ENCODE measurements at places on chromosomes 5 and 9.

- no peak for DNase-seq
These were observed 179.0 kb upstream of the CD180 start for GRCh38 chr5:67375606-67376005.

DNA sequence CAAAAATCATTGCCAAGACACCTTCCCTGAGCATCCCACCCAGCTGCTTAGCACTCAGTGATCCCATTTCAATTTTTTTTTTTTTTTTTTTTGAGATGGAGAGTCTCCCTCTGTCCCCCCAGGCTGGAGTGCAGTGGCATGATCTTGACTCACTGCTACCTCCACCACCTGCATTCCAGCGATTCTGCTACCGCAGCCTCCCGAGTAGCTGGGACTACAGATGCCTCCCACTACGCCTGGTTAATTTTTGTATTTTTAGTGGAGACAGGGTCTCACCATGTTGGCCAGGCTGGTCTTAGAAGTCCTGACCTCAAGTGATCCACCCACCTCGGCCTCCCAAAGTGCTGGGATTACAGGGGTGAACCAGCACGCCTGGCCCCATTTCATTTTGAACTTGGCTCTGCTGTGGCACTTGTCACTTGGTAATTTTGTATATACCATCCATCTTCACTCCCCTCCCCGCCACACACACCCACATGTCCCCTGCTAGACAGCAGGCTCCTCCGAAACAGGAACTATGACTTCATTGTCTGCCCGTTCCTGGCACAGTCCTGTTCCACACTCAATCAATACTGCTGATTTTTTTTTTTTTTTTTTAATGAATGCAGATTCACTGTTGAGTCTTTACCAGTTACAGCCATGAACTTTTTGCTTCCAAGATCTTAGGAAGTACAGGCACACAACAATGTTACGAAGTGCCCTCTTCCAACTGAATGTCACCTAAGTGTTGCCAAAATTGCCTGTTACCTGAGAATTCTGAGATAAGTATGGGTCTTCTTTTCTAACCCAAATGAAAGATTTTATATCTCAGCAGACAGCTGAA, 17.3 kb upstream of the ZBTB34 start:
- no peak for DNase-seq

GRCh38 chr9:13974891-13975290, 339.1 kb downstream of the NFIB start:
- no peak for DNase-seq

DNA sequence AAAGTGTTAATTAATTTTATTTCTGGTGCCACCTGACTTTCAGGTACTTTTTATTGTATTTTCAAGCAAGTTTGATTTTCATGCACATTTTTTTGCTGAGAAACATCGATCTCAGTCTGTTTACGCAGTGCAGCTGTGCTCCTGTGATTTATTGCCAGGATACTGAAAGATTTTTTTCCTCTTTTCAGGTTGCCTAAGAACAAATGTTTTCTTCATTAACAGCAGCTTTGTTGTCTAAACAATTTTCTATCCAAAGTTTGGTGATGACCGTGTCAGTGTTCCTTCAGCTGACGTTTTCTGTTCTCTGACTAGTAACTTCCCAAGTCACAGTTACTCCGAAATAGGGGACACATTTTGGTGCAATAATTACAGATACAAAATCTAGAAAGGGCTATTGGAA, 78.1 kb downstream of the VCAN start:
- DNase-seq = no peak

DNA sequence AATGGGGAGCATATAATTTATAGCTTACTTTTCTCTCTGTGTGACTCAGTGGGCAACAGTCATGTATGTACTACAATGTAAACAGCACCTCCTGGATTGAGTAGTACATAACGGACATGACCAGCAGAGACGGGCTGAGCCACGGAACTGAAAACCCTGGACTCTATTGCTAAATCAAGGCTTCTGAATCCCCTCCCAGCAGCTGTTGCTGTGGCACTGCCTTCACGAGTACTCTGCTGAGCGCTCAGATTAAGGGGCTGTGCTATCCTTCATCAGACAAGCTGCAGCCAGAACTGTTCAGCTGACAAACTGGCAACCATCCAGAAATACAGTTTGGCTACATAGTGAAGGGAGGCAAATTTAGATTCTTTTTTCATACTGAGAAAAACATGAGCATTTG, 131.3 kb upstream of the CCDC180 start:
- DNase-seq = no peak

DNA sequence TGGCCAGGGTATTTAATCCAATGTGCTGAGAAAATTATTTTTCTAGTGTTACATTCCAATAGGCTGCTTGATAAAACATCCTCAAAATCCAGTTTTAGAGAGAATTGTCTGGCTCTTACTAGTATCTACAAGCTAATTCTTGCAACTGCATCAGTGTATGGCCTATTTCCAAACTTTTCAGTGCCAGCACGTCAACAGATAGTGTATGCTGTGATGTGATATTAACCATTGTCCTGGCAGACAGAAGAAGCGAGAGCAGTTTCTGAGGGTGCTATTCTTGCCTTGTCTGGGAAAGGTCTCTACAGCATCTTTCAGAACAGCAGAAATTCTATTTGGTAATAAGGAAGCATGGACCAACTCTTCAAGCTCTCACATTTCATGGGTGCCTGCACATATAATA, 174.2 kb upstream of the CDH12 start:
- DNase-seq = no peak

GRCh38 chr9:128341435-128341849, 1.1 kb downstream of the SLC27A4 start:
- peak; percentile 92 for DNase-seq

- DNase-seq = no peak
These were observed 234.2 kb downstream of the ZNF608 start for GRCh38 chr5:124512236-124512635.

- DNase-seq = no peak
These were observed 13.1 kb upstream of the PDCL start for GRCh38 chr9:122841501-122841900.

DNA sequence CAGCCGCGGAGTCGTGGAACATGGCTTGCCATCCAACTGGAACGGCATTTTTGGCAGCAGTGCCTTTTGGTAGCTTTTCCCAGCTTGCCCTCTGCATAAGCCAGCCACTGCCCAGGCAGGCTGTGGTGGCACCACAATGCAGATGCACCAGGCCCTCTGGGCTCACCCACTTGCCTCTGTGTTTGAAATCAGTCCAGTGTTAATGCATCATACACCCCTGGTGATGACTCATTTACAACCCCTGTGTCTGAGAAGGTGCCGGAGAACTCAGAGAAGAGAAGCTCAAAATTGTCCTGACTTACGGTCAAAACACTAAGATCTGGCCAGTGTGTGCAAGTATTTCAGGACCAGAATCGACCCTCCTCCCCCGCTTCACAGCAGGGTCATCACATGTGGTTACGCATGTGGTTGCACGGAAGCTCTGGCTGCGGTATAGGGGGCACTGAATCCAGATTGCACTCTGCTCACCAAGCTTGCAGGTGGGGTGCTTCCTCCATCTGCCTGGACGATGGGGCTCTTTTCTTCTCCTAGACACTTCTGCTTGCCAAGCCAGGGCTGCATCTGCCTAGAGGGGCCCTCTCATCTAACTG, 66.5 kb upstream of the SMIM15 start:
- no peak for DNase-seq

GRCh38 chr9:28439688-28440087, 866.4 kb upstream of the C9orf72 start:
- no peak for DNase-seq

GRCh38 chr5:109931049-109931780, 241.5 kb downstream of the MAN2A1 start:
- no peak for DNase-seq

DNA sequence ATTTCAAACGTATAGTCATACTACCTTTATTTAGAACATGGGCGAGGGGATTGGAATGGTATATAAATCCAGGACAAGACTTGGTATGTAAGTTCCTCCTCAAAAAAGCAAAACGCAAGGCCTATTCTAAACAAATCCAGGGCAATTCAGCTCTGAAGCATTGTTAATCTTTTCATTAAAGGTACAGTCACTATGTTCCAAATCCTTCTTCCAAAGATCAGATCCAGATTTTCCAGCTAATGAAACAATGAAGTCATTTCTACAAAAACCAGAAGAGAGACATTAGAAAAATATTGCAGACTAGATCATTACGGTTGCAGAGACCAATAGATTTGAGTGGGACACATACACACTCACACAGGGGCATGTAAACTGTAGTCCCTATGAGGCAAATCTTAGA, 116.1 kb upstream of the BNC2 start:
- DNase-seq = no peak

GRCh38 chr9:94860678-94861588, 134.4 kb downstream of the AOPEP start:
- DNase-seq = peak; percentile 70

- no peak for DNase-seq
These were observed 6.8 kb upstream of the CCL21 start for GRCh38 chr9:34716711-34717110.

DNA sequence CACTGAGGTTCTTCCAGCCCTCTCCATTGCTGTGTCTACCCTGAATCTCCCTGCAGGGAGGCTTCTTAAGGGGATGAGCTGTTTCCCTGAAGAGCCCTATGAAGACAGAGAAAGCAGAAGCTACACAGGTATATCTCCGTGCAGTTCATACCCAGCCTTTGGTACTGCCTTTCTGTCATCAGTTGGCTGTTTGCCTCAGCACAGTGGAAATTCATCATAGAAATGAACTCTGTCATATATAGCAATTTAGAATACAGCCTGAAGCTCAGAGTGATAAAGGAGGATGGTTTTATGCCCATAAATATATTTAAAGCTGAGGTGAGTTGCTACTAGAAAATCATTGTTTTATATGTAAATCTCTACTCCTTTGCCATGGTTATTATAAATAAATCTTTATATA, 42.6 kb upstream of the KCNN2 start:
- no peak for DNase-seq

- DNase-seq = no peak
These were observed 69.4 kb downstream of the AK8 start for GRCh38 chr9:132808645-132809044.

DNA sequence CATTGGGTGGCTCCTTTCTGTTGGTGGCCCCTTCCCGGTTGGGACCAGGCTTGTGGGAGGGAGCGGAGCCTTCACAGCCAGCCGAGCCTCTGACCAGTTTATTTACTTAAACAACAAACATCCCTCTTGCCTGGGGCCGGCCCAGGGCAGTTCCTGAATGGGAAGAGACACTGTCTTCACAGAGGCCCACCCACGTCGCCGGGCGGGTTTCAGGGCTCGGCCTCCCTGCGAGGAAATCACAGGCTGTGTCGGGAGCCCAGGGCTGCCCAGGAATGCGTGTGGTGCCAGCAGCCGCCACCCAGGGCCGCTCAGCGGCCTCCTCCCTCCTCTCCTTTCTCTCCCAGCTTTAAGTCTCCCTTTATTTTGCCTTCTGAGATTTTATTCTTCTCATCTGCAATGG, 132.5 kb downstream of the HSD17B3 start:
- no peak for DNase-seq

- DNase-seq = no peak
These were observed 297.2 kb downstream of the SPOCK1 start for GRCh38 chr5:137201876-137202275.

DNA sequence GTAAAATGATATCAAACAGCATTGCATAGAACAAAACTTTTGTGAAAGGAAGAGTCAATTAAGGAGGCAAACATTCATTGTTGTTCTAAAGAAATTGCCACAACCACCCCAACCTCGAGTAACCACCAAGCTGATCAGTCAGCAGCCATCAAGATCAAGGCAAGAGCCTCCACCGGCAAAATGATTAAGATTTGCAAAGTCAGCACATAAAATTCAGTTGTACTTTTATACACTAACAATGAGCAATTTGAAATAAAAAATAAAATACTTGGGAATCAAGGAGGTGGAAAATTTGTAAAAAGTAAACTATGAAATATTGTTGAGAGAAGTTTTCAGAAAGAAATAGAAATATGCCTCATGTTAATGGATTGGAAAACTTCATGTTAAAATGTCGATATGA, 1118.5 kb downstream of the PTPRD start:
- DNase-seq = no peak

DNA sequence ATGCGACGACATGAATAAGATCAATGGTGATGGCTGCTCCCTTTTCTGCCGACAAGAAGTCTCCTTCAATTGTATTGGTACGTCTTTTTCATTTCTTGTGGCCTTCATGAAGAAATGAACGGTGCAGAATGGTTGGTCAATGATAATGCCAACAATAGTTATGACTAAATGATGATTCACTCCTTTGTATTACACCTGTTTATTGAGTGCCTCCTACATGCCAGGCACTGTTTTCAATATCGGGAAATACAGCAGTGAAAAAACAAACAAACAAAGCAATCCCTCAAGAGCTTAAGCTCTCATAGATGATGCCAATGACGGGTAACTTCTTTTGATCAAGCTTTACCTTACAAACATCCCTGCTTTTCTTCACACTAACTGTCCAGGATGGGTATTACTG, 117.7 kb downstream of the PAPPA start:
- no peak for DNase-seq

DNA sequence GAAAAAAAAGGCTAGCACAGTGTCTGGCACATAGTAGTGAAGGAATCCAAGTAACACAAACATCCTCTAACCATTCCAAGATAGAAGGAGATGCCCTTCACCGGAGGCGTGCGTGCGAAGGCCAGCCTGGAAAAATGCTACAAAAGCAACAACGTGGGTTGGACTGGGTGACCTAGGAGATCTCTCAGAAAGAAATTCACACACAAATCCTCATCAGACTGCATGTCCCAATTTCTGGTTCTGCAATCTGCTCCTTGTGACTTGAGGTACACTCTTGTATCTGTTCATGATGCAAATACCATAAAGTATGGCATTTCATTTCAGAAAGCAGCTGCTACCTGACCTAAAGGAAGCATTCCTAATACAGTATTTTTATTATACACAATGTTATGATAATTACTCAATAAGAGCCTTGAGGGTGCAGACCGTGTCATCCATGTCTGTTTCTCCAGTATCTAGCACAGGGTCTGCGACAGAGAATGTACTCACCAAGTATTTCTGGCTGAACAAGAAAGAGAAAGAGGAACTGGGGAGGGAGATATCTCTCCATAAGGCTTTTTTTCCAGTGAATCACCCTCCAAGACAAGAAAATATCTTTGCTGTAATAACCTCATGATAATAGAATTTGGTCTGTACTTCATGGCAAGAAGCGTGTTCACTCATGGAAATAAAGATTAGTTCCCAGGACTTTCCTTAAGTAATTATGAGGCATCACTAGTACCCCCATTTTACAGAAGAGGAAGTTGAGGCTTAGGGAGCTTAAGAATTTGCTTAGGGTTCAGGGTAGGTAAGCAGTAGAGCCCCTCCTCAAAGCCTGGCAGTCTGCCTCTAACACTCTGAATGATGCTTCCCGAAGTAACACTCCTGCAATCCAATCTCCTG, 138.3 kb downstream of the CDK5RAP2 start:
- no peak for DNase-seq

DNA sequence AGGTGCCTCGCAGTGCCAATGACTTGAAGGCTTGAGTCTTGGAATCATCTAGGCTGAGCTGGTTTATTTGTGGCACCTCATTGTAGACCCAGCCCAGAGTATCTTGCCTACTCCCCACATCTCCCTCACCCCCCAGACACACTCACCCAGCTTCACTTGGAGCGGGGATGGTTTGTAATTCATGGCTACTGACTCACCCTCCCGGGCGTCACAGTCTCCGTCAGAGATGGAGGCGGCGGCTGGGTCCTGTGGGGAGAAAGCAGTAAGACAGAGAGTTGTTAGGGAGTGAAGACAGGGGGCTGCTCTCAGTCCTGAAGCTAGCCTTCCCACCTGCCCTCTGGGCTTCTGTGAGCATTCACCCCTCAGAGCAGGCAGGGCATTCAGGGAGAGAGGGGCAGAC, 29.0 kb upstream of the MYORG start:
- no peak for DNase-seq

- no peak for DNase-seq
These were observed 31.9 kb upstream of the TBC1D2 start for GRCh38 chr9:98287384-98287783.

GRCh38 chr9:105306351-105307140, 62.1 kb downstream of the SLC44A1 start:
- no peak for DNase-seq

All from GM19239 (cell line).